ENCODE measurements at places on chromosomes 3 and 15.

DNA sequence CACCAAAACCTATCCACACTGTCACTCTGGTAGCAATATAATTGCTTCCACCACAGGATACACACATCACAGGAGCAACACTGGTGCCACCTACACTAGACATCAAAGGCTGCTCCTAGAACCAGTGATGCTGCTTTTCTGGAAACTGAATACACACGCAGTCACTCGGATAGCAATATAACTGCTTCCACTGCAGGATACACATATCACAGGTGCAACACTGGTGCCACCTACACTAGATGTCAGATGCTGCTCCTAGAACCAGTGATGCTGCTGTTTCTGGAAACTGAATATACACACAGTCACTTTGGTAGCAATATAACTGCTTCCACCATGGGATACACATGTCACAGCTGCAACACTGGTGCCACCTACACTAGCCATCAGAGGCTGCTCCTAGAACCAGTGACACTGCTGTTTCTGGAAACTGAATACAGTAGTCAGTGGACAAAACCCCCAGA, 6.9 kb upstream of the TNFSF10 start:
- no peak for DNase-seq

DNA sequence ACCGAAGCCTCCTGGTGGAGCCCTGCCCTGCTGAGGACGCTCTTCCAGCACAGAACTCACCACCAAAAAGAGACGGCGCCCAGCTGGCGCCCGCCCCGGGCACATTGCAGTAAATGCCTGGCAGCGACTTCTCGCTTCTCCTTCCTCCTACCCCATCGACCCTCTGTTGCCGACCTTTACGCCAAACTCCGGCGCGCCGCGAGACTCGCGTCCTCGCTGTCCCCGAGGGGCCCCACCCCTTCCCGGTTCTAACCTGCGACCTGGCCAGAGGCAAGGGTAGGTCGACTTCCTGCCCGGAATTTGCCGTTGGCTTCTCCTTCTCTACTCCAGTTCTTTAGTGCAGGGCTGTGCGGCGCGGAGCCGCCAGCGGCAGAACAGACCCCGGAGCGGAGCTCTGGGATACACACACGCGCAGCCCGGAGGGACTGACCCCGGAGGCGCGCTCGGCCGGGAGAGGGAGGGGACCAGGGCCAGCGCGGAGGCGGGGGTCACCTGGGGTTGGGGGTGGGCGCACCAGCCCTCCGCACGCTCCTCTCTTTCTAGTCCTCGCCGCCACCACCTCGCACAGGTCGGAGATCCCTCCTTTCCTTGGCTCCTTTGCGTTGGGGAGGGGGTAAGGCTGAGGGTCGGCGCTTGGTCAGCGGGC, 226.6 kb upstream of the AZI2 start:
- no peak for DNase-seq

DNA sequence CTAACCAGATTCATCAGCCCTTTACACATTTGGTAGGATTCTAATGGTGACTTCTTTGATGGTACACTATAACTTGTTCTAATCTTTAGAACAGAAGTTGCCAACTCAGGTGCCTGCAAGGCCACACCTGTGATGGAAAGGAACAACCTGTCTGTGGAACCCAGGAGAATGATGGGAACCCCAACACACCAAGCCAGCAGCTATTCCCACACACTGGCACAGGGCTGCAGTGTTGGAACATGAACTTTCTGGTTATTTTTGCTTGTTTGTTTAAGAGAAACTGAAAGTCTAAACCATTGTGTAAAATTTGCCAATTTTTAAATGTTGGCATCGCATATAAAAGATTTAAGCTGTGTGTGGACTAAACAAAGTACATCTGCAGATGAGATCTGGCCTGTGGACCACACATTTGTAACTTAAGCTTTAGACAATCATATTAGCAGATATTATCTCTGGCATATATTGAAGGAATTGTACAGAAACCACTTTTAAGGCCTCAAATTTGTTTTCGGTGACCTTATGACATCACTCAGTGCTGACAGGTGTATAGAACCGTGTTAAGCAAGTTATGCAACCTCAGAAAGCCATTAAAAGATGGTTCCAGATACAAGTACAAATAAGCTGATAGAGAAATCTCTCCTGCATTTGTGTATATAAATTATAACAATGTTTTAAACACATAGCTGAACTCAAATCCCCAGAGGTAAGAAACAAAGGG, 242.9 kb downstream of the SLC9A9 start:
- DNase-seq = no peak

GRCh38 chr3:115275896-115276295, 128.8 kb upstream of the ZBTB20 start:
- no peak for DNase-seq

- DNase-seq = no peak
These were observed 9.0 kb downstream of the FBN1 start for GRCh38 chr15:48636511-48636910.

DNA sequence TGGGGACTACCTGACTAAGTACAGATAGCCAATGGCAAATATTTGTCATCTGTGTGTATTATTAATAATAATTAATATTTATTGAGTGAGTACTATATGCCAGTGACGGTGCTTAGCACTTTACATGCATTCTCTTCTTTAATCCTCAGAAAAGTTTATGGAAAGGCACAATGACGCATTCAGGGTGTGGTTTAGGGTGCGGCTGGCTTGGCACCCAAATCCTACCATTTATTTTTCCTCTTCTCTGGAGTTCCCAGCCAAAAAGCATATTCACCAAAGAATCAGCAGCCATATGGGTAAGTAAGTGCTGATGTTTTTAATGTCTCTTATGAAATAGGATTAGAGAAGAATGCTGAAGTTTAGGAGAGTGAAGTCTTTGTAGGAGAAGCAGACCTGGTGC, 140.4 kb upstream of the TP63 start:
- DNase-seq = no peak

DNA sequence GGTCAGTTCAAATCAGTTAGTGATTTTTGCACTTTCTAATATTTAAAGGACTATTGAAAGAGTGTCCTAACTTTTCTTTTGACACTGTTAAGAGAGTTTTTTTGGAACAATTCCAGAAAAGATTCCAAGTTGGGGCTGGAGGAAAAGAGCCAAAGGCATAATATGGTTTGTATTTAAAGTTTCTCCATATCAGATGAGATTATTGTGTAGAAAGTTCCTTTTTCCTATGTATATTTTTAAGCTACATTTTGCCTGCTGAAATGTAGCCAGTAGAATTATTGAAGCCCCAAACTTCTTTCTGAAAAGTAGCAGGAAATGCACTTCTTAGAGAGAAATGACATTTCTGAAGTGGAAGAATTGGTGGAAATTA, 136.5 kb upstream of the TSC22D2 start:
- no peak for DNase-seq

GRCh38 chr15:59866642-59867041, 137.5 kb upstream of the FOXB1 start:
- no peak for DNase-seq

DNA sequence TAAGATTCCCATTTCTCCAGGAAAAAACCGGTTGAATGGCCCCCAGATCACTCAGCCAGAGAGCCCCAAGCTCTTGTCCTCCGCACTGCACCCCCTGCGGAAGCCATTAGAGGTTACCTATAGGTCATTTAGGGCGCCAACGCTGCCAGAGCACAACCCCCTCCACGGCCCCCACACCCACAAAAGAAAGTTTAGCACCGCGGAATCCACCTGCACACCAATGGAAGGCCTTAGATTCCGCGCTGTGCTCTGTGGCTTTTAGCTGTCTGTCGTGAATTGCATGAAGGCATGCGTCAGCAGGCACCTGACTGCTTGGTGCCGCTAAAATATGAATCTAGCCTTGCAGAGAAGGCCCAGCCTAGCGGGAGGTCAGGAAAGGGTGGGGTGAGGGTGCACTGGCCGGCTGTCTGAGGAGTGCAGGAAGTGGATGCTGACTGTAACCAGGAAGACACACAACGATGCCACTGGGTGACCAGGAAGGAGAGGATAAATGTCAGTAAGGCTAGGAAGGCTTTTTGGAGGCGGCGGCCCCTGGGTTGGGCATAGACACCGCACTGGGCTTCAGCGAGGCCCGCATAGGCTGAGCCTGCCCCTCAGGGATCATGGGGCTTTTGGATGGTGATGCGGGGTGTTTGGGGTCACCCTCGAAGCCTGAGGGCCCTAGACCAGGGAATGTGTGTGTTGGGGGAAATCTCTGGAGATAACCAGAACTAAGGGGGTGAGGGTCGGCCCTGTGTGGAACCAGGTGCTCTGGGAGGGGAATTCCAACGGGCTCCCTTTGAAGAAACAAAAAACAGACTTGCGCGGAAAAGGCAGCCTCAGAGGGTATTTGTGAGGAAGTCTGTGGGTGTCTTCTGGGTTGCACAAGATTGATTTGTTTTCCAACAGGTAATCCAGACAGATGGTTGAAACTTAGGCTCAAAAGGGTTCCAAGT, 976 bp upstream of the NUP210 start:
- DNase-seq = no peak

- DNase-seq = no peak
These were observed 5.9 kb downstream of the SLC49A4 start for GRCh38 chr3:122800706-122801237.

- no peak for DNase-seq
These were observed 20.3 kb upstream of the ALAS1 start for GRCh38 chr3:52177701-52178042.

GRCh38 chr3:193917158-193917557, 218.8 kb upstream of the HES1 start:
- no peak for DNase-seq

DNA sequence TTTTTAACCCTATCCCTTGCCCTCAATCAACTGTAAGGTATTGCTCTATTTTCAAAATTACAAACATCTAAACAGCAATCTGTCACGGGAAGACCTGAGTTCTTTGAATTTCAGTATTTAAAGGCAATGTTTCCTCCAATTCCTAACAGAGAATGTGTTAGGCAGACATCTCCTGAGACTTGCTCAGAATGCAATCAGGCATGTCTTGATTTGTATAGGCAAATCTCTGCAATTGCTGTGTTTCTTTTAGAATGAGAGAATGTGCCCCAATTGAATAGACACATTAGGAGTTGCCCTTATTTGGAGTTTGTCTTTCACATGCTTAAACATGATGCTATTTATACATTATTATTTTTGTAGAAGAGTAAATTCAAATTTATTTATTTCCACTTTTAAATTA, 205.6 kb downstream of the CADM2 start:
- DNase-seq = no peak

- no peak for DNase-seq
These were observed 66.5 kb upstream of the PLXND1 start for GRCh38 chr3:129673012-129673411.

DNA sequence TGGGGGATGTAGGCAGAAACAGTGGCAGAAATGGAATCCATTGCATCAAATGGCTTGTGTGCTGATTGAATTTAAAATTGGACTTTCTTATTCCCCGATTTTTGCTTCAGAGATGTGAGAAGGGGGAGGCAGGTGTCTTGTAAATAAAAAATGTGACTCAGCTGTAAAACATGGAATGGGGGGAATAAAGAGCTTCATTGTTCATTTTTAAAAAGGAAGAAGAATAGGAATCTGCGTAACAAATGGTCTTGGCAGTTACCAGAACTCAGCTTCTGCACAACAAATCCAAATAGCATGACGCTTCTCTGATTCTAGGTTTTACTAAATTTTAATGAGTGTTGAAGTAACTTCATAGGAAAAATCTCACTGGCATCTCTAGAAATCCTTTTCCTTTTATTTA, 323.9 kb upstream of the GBE1 start:
- no peak for DNase-seq

GRCh38 chr3:46695962-46696894, 2.7 kb upstream of the ALS2CL start:
- DNase-seq = no peak

- no peak for DNase-seq
These were observed 9.1 kb upstream of the ISL2 start for GRCh38 chr15:76327191-76328105.

- DNase-seq = no peak
These were observed 91.5 kb upstream of the FAM174B start for GRCh38 chr15:92747047-92747446.

- no peak for DNase-seq
These were observed 169.5 kb downstream of the PLD1 start for GRCh38 chr3:171640520-171641412.

DNA sequence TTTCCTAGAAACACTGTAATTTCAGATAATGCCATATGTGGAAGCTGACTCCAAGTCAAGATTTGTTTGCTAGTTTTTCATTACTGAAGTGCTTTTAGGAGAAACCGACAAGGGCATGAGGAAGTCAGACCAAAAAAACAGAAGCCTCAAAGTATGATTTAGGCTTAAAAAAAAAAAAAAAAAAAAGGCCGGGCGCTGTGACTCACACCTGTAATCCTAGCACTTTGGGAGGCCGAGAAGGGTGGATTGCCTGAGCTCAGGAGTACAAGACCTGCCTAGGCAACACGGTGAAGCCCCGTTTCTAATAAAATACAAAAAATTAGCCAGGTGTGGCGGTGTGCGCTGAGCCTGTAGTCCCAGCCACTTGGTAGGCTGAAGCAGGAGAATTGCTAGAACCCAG, 11.6 kb downstream of the RPL15 start:
- peak; percentile 41 for DNase-seq

GRCh38 chr15:22228101-22228762, 147.9 kb downstream of the OR4M2 start:
- no peak for DNase-seq

GRCh38 chr3:63960048-63960711, 48.0 kb upstream of the SCAANT1 start:
- no peak for DNase-seq

GRCh38 chr15:94411285-94411684, 179.9 kb downstream of the MCTP2 start:
- no peak for DNase-seq

DNA sequence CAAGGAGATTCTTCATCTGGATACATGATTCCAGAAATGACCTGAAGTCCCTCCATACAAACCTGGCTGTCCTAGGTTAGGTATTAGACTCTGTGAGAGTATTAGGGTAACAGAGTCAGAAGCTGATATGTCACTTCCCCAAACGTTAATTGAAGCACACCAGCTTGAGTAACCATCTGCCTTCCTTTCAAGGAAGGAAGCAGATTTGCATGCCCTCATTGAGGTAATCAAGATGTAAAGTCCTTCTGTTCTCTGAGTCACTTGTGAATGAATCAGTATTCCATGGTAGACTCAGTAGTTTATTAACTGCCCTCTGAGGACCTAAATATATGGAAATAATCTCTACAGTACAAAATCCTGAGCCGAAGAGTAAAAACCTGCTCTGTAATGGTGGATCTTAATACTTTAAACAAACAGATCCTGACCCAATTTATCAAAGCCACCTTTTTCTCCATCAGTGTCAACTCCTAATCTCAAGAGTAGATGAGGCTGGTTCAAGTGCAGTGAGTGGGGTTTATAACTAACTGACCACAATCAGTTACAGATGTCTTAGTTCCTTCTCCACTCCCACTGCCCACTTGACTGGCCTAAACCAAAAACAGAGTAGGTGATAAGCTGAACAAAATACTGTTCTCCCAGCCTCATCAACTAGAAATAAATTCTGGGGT, 246.2 kb upstream of the CHRM5 start:
- DNase-seq = no peak
